ENCODE measurements at places on chromosomes 3 and 15. TPM values are rescaled to one million over a fixed set of nuclear protein-coding genes. Genes with fewer than 3 reads are reported as not detected.

Gene MME
- 13.9 TPM for total RNA-seq

Gene CCDC71
- total RNA-seq, result 13.4 TPM

Gene HTR3C
- not detected for total RNA-seq

Gene OXNAD1
- total RNA-seq, result 15.8 TPM

Gene SPATA12
- 0.13 TPM for total RNA-seq

Gene ATP10A
- total RNA-seq, result 0.49 TPM

Gene CHRM5
- total RNA-seq, result 0.31 TPM

Gene ARL14
- total RNA-seq, result not detected

Gene PRTG
- 3.9 TPM for total RNA-seq

Gene GRAMD2A
- total RNA-seq, result 0.19 TPM

Gene ABI3BP
- 17.4 TPM for total RNA-seq

Gene SMAD6
- 3.9 TPM for total RNA-seq

Gene PPP2R3A
- total RNA-seq, result 7.1 TPM

Gene PROS1
- 16.3 TPM for total RNA-seq

All from bladder microvascular endothelial cell (primary cell).